ENCODE measurements at places on chromosomes 11 and 22. TPM values are rescaled to one million over a fixed set of nuclear protein-coding genes. Genes with fewer than 3 reads are reported as not detected.
A peak's percentile ranks its signal among the peaks of the same experiment; 100 is the strongest.

Gene MAP6
- total RNA-seq = 6.1 TPM

Gene CD3D
- 0.18 TPM for total RNA-seq

Gene NPAS4
- 0.27 TPM for total RNA-seq

DNA sequence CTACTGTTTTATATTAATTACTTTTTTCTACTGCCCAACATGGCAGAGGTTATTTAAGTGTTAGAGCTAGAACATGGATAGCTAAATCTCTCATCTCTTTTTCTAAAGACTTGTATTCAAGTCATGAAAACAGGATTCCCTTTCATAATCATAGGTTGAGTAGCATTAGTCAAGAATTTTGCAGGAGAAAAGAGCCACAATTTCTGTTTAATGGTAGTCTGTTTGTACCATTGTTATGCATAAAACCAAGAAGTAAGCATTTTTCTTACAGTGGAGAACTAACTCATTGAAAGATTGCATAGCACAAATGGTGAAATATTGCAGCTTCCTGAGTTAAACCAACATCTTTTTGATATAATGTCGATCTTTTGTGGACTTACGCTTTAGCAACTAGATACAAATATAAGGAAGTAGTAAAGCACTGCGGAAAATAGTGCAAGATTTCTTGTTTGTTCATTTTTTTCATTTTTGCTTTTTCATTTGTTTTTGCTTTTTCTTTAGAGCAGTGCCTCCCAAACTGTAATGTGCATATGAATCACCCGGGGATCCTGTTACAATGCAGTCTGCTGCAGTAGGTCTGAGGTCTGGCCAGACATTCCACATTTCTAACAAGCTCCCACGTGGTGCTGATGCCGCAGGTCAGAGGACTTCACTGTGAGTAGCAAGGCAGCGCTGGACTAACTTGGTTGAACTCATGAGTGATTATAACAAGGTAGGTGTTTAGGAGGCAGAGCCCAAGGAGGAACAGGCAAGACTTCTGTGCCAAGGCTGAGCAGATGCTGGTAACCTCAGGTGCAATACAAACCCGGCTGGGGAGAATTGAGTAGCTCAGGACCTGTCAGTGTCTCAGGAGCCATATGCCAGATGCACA is 4.6 kb downstream of the ETS1 start:
- peak; percentile 64 for DNase-seq

DNA sequence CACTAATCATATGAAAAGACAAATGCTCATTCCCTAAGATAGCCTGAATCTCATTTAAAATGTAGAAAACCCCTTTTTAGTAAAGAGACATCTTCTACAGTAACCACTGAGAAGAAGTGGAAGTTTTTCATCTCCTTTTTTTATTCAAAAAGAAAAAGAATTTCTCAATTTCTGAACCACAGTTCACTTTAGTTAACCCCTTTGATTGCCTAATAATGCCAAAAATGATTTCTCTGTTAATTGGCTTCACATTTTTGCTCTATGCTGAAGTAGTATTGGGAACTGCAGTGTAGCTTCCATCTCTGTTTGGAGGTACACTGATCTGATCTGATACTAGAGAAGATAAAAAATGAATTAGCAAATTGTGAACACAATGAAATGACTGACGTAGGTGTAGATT is 58.3 kb downstream of the CD44 start:
- no peak for DNase-seq

DNA sequence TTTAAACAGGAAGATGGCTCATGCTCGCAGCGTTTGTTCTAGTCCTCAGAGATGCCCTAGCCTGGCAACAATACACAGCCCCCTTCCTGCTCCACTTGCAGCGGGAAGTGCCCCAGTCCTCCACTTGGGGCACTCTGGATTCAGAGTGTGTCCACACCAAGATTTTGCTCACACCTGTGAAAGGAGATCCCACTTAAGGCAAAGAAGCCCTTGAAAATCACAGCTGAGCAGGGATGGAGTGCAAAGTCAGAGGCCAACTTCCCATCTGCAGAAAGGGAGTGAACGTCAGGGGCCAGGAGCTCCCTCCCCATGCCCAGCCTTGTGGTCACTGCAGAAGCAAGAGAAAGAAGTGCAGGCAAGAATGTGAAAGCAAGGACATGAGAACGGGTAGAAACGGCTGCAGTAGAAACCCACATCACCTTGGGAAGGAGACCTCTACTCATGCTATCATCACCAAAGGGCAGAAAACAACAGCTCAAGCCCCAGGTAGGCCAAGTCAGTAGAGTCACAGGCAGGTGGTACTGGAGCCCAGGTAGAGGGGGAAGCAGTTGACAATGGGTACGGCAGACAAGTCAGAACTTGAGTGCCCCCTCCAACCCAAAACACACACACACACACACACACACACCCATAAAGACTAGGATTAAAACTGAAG is 157.4 kb downstream of the BUD13 start:
- no peak for DNase-seq

GRCh38 chr11:20122131-20122530 is 38.1 kb downstream of the DBX1 start:
- DNase-seq = no peak

- peak; percentile 52 for DNase-seq
These were observed 3.3 kb upstream of the EPS8L2 start for GRCh38 chr11:702462-703461.

DNA sequence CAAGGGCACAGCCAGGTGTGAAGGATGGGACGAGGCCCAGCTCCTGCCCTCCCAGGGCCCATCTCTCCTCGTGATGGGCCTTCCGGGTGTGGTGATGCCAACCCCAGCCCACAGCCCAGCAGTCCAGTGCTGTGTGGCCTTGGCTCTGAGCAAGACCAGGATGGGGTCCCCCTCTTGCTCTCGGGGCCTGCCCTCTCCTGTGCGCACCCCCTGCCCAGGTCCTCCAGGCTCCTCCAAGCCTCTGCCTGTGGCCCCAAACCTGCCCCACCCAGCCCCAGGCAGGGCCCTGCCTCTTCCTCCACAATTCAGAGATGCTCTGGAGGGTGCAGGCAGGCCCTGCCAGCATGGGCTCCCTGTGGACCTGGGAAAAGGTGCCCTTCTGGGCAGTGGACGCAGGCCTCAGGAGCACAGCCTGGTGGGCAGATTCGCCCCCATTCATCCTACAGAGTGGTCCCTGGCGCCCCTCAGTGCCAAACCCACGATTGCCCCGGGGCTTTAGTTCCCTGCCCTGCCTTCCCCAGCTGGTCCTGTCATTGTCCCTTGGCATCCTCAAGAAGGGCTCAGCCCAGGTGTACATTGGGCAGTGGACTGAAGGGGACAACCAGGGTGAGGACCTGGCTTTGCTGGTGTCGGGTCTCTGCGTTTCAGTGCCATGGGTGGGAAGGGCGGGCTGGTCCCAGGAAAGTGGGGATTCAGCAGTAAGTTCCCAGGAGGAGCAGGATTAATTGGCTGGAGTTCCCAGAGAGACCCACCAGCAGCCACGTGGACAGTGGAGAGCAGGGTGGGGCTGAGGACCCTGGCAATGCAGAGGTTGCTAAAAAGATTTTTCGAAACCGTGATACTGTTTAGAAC is 19.8 kb downstream of the EIF1AD start:
- no peak for DNase-seq

DNA sequence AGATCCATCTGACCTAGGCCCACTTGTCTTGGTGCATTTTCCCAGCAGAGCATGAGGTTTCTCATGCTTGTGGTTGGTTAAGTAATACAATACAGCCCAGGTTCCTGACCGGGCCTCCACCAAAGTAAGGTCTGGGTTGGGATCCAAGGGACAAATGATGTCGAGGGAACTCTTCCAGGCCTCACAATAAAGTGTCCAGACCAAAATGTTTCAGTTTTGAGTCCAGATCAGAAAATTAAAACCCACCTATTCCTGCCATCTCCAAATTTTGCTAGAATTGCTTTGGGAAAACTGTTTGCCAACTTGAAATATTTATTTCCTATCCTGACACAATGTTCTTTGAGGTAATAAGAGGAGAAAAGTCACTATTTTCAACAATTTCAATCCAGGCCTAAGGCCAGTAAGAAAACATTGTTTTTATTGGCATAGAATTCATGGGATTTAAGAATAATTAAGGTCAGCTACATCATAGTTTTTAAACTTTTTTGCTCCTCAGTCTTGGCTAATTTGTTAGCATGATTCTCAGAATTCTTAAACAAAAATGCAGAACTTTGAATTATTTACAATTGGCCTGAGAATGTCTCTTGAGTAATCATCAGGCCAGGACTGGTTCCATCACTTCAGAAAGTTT is 51.4 kb downstream of the ME3 start:
- DNase-seq = peak; percentile 95

GRCh38 chr11:57224537-57224936 is 12.5 kb downstream of the APLNR start:
- DNase-seq = no peak

- DNase-seq = no peak
These were observed 5.0 kb upstream of the APOBEC3A start for GRCh38 chr22:38952281-38952993.

DNA sequence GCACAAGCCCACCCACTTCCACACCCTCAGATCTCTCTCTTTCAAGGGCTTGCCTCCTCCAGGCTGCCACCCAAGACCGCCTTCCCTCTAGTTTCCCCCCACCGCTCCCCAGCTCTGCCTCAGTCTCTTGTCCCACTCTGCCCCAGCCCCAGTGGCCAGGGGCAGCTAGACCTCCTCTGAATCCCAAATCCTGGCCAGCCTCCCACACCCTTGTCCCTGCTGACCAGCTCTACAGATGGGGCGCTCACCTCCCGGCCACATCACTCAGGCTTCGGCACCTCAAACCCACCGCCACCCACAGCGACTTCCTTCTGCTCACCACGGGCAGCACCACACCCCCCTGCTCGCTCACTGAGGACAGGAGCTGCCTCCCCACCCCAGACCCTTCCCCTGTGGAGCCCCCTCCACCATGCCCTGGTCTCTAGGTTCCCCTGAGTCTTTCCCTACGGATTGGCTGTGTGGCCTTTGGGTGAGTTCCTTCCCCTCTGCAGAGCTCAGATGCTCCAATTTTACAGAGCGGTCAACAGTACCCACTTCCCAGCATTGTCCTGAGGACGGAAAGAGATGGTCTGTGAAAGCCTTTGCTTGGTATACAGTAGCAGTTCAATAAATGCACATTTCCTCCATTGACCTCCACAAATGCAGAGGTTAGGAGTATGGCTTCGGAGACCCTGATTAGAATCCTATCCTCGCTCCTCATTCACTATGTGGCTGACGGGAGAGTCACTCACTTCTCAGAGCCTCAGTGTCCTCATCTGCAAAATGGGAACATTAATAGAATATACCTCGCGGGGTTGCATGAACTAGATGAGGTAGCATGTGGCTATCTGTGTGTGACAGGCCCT is 11.5 kb upstream of the SPI1 start:
- DNase-seq = no peak

DNA sequence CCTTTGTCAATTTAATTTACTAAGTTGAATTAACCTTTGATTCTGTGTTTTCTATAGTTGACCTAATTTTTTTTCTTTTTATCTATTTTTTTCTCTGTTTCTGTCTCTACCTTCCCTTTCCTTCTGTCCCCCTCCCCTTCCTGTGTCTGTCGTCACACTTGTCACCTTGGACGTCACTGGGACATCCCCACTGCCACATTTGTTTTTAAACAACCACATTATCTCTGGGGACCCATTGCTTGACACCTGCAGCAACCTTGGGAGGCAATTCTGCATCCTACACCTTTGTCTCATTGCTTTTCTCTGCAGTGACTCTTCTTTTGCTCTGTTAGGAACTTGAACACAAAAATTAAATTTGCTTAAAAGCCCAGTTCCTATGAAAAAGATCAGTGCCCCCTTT is 51.8 kb upstream of the TTC12 start:
- DNase-seq = no peak

DNA sequence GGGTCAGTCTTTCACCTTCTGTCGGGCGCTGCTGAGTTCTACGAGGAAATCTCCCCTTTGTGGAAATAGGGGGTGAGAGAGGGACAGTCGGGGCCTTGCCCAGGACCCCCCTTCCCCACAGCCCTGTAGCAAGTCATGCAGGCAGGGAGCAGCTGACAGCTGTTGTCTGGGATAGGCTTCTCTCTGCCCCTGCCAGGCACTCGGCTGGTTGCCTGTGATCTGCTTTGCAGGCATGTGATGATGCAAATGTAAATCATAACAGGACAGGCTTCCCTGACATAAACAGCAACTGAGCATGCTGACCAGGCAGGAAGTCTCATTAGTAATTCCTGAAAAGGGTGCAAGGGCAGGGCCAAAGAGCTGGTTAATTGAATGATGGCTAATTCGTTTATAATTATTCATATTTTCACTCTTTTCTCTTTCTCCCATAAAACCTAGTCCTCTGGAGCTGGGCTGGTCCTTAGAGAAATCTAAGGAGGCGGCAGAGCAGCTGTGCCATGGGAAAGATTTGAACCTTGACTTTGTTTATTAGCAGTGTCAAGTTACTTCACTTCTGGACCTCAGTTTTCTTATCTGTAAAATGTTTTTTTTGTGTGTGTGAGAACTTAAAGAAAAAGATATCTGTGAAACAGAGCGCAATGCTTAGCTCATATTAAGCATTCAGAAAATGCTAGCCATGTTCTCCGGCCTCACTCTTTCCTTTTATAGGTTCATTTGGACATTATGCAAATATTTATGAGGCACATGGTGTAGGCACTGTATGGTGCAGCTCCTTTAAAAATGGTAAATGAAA is 129.7 kb downstream of the LDLRAD3 start:
- peak; percentile 93 for DNase-seq

- no peak for DNase-seq
These were observed 169.8 kb downstream of the DSCAML1 start for GRCh38 chr11:117627259-117627658.

Gene IL17REL
- not detected for total RNA-seq

DNA sequence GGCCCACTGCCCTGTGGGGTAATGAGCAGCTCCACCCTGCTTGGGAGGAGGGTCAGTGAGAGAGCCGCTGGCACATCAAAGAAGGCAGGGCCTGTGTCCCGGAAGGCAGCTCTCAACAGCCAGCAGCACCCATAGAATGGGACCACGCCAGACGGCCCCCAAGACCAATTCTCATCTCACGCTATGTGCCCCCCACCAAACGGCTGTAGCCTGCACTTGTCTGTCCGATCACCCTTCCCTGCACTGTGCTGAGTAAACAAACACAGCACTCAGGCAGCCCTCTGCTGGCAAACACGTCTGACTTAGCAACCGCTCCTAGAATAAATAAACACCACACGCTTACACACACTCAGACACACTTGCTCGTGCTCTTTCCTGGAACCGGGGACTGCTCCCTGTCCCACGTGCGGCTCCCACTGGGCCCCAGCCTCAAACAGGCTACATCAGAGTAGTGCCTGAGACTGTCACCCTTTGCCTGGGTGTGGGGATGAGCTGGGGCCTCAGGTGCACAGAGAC is 53.2 kb upstream of the CDON start:
- peak; percentile 96 for DNase-seq

- DNase-seq = no peak
These were observed 458.4 kb upstream of the LRRC4C start for GRCh38 chr11:41917900-41918299.

Gene LMNTD2
- 0.22 TPM for total RNA-seq

All from muscle of leg (tissue), 16 donors.